ENCODE measurements at places on chromosomes 1 and 21.

DNA sequence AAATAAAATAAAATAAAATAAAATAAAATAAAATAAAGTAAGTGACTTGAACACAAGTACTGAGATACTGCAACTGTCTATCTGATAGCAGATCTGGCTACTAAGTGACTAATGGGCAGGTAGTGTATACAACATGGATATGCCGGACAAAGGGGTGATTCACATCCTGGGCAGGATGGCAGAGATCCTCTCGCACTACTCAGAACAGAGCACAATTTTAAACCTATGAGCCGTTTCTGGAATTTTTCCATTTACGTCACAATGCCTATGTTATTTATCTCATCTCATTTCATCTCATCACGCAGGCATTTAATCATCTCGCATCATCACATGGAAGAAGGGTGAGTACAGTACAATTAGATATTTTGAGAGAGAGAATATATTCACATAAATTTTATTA is 233.3 kb upstream of the COA6 start:
- DNase-seq, result no peak

DNA sequence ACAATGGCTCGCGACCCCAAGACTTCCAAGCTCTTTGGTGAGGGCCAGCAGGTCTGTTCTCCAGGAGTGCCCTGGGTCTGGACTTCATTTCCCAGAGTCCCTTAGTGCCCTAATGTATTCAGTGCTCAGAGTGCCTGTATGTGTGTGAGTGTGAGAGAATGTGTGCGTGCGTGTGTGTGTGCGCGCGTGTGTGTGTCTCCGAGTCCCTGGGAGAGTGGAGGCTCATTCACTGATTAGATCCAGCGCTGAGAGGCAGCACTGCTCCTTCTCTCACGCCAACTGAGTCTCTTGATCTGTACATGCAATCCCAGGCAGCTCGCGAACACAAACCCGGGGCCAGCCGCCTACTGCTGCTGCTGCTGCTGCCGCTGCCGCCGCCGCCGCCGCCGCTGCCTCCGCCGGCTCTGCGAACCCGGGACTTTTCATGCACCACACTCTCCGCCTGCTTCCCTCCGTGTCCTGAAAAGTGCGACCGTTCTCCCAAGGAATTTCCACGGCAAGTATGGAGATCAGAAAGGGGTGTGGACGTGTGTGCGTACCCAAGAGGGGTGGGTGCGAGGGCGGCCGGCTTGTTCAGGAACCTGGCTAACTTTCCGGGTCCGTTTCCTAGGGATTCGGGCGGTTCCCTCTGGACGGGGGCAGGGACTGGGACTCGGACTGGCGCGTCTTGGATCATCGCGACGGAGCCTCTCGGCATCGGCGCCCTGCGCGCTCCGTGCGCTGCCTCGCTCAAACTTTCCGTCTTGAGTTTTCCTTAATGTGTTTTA is at the start of gene RNF220:
Gene RNF220 (plus strand): TSS at position 225 of the 767 bp plus-strand sequence.
- DNase-seq, result no peak

- no peak for DNase-seq
Measured at GRCh38 chr1:94970783-94971182, 43.9 kb upstream of the CNN3 start.

DNA sequence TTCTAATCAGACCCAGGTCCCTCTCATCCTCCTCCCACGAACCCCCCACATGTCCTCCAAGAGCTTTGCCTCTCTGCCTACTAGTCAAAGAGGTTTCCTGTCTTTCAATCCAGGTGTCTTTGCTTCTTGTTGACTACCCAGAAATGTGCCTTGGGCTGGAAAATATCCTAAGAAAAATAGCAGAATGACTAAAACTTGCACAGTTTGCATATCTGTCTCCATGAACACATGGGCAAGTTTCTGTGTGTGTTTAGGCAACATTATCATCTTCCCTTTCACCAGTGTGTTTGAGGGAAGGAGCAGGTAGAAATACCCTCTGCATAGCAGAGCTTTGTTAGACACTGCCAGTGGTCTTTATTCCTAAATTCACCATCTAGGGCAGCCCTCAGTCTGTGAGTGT is 1.5 kb downstream of the C1orf116 start:
- DNase-seq, result no peak

DNA sequence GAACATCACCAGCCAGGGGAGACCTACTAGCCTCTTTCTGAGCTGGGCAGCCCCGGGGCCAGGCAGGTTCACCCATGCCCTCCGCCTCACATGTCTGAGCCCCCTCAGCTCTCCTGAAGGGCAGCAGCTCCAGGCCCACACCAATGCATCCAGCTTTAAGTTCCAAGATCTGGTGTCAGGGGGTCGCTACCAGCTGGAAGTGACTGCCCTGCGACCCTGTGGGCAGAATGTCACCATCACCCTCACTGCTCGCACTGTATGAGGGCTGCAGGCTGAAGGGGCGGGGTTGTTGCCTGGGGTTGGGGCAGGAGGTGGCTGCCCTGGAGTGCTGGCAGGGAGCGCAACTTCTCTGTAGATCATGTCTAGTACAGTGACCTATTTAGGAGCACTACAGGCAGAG is 8.5 kb upstream of the PTPN7 start:
- DNase-seq, result no peak

GRCh38 chr1:242212401-242212800 is 213.5 kb upstream of the MAP1LC3C start:
- DNase-seq, result peak; percentile 23

GRCh38 chr21:26199456-26199855 is 28.9 kb upstream of the APP start:
- no peak for DNase-seq

DNA sequence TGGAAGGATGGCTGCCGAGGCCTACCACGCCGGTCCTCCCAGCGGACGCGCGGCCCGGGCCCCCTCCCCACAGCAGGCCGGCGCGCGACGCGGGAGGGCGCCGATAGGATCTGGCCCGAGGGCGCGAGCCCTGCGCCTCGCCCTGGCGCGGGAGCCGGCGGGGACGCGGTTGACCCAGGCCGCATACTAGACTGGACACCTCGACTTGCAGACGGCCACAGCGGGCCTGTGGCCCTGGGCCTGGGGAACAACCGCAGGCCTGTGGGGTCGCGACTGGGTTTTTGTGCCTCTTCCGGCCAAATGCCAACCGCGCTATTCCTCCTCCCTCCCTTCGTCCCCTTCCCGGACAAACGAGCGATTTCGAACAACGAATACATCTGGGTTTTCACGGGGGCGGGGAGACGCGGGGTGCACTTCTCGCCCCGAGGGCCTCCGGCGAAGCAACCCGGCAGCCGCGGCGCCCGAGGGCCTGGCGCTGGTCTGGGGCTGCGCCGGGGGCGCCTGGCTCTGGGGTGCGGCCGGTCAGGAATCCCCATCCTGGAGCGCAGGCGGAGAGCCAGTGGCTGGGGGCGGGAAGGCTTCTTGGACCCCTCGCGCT is 2.4 kb downstream of the NHLH2 start:
- DNase-seq, result no peak

GRCh38 chr1:70360321-70360720 is 5.8 kb upstream of the ANKRD13C start:
- no peak for DNase-seq

DNA sequence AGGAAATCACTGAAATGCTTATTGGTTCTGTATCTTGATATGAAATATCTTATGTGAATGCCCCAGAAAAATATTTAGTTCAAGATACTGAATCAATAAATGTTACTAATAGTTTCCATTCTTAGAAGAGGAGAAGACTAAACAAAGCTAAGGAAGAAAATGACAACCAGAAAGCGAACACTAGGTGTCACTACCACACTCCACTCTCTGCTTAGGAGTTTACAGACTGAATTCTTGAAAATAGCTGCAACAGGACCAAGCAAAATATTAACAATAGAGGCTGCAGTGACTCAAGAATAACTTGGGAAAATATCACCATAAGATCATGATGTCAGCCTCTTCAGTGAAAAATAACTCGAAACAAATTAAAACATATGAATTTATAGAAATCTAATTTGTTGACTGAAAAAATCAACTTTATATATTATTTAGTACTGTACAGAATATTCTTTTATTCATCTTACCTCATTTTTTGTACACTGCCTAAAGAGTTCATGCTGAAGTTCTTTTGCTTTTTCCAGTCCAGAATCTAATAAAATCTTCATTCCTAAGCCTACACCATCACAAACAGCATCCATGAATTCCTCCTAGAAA is 61.6 kb downstream of the KIF14 start:
- DNase-seq, result no peak

- DNase-seq, result no peak
Measured at GRCh38 chr1:156894711-156895454, 1.4 kb downstream of the PEAR1 start.

DNA sequence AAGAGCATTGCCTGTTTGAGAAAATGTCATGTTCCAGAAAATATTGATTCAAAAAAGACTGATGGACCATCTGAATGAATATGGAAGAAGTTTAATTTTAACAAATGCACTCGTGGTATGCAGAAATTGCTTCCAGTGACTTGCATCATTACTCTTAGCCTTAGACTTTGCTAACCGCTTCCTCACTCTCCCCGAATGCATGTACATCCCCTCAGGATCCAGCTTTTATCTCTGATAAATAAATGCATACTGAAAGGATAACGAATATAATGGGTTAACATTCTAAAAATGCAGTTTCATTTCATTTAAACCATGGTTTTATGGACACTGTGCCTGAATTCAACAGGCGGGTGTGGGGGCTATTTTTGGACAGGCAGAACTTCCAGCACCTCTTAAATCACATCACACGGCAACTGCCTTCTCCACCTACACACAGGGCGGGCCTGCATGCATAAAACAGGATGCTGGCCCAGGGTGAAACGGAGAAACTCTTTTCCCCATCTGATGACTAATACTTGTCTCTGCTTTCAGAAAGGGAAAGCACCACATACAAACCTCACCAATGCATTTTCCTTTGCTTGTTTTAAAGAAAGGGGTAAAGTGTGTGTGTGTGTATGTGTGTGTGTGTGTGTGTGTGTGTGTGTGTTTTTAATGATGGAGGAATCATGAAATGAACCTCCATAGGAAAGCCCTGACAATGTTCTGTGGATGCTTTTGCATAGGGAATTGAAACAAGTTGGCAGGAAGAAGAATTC is 48.7 kb downstream of the SPAG17 start:
- no peak for DNase-seq

DNA sequence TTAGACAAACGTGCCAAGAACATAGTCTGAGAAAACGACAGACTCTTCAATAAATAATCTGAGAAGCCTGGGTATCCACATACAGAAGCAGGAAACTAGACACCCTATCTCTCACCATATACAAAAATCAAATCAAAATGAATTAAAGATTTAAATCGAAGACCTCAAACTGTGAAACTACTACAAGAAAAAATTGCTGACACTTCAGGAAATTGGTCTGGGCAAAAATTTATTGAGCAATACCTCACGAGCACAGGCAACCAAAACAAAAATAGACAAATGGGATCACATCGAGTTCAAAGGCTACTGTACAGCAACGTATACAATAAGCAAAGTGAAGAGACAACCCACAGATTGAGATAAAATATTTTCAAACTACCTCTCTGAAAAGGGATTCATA is 292.8 kb upstream of the RGS18 start:
- DNase-seq, result no peak

DNA sequence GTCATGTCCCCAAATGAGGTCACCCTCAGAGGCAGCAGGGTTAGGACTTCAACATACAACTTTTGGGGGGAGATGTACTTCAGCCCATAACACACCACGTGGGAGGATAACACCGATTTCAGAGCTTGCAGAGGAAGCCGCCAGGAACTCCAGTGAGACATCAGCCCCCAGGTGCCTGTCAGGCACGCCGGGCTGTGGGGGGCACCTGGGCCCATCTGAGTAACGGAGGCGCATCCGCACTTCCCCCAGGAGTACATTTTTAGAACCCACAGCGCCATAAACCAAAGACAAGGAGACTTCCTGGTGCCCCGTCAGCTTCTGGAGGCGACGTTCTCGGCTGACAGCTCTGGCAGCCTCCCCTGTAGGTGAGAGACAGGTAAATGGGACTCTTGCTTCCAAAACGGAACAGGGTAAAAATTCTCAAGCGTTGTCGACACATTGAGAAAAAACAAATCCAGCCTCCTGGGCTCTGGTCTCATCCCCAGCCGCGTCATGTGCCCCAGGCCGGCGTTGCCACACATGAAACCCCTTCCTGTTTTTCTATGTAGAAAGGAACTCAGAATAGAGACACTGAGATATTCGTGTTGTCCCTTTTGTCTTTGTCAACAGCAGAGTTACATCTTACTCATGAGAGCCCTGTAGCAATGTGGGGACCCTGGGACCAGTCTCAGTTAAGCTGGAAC is 93.3 kb downstream of the PDE9A start:
- DNase-seq, result no peak

DNA sequence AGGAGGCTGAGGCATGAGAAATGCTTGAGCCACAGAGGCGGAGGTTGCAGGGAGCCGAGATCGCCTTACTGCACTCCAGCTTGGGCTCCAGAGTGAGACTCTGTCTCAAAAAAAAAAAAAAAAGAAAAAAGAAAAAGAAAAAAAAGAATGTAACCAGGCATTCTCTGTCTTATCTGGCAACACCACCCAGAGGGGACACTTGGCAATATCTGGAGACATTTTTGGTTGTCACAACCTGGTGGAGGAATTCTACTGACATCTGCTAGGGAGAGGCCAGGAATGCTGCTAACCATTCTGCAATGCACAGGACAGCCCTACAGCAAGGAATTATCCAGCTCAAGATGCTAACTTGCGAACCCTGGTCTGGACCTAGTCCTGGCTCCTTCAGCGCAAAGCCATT is 2.3 kb upstream of the CNR2 start:
- no peak for DNase-seq

DNA sequence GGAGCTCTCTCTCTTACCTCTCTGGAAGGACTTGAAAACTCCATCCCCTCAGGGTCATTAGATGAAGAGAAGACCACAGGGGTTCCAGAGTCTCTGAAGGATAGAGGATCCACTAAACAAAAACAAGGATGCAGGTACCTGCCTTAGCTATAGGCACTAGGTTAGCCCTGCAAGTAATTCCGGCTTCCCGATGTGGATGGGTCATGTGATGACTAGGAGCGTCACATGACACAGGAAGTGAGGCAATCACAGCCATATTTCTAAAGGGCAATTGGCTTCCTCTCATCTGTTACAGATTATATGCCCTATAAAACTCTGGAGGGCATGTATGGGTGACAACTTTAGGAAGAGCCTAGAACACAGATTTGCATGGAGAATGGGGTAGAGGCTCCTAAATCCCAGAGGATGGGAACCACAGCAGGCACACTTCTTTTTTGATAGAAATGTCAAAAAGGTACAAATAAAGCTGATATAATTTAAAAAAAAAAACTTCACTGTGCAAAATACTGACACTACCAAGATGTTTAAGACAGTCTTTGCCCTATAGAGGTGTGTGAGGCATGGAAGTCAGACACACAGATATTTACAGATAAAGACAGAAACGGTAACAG is 14.1 kb downstream of the ENTREP3 start:
- no peak for DNase-seq

GRCh38 chr1:8411803-8412182 is 93.9 kb downstream of the SLC45A1 start:
- DNase-seq, result no peak

DNA sequence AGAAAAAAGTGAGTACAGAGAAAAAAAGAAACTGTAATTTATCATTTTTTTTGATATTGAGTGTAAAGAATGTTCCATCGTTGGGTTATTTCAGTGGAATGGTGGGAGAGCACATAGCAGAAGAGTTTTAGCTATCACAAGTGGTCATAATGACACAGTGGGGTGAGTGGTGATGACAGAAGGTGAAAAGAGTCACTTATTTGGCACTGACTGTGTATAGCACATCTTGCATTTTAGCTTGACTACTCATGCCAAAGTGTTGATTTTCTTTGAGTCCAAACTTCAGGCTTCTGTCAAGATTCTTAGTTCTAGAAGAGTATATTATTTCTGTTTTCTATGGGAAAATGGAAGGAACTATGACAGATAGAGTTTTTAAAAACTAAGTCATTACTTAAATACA is 261.2 kb downstream of the GRIK1 start:
- no peak for DNase-seq
